ENCODE measurements at places on chromosomes 7 and 10.

DNA sequence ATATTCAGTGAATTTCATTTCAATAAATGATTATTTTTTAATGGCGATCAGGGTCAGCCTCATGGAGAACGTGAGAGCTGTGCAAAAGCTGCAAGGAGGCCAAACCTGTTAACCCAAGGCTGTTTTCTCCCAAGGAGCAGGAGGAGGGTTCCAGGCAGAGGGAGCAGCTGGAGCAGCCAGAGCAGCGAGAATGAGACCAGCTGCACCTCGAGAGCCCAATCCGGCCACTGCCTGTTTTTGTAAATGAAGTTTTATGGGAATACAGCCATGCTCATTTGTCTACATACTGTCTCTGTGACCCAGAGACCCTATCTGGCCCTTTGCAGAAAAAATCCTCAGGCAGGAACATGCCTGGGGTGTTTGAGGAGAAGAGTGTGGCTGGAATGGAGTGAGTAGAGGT lies 104.9 kb downstream of the GRK5 start:
- no peak for DNase-seq

GRCh38 chr10:24883176-24883575 lies 69.2 kb downstream of the PRTFDC1 start:
- DNase-seq = no peak

- DNase-seq = no peak
Measured at GRCh38 chr10:106513352-106513771, 651.1 kb downstream of the SORCS1 start.

- no peak for DNase-seq
Measured at GRCh38 chr7:114422507-114423501, 8.2 kb downstream of the FOXP2 start.

GRCh38 chr7:117069379-117069778 lies 116.1 kb downstream of the ST7 start:
- DNase-seq = no peak

DNA sequence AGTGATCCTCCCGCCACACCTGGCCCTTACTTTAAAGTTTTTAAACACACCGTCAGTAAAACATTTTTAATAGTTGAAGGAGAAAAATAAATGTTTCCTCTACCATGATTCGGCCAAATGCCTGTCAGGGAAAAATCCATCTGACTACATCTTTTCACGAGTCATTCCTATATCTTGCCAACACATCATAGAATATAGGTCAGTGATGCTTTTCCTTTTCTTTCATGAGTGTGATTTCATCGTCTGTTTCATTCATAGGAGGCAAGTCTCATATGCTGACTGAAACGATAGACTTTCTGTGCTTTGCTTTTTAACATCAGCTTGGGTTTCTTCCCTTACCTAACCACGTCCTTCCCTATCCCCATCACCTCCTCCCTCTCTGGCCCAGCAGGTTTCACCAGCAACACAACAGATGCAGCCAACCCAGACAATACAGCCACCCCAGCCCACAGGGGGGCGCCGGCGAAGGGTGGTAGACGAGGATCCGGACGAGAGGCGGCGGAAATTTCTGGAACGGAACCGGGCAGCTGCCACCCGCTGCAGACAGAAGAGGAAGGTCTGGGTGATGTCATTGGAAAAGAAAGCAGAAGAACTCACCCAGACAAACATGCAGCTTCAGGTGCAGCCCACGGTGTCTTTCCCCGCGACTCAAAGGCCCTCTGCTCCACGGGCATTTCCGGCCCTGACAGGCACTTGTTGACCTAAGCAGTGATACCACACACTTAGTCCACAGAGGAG lies 149.2 kb downstream of the TRIL start:
- no peak for DNase-seq
